ENCODE measurements at places on chromosomes 4 and X.
A peak's percentile ranks its signal among the peaks of the same experiment; 100 is the strongest.

GRCh38 chr4:160034501-160034900 is 931.6 kb downstream of the RAPGEF2 start:
- no peak for DNase-seq

GRCh38 chr4:174036576-174036975 is 246.9 kb downstream of the FBXO8 start:
- DNase-seq = no peak

DNA sequence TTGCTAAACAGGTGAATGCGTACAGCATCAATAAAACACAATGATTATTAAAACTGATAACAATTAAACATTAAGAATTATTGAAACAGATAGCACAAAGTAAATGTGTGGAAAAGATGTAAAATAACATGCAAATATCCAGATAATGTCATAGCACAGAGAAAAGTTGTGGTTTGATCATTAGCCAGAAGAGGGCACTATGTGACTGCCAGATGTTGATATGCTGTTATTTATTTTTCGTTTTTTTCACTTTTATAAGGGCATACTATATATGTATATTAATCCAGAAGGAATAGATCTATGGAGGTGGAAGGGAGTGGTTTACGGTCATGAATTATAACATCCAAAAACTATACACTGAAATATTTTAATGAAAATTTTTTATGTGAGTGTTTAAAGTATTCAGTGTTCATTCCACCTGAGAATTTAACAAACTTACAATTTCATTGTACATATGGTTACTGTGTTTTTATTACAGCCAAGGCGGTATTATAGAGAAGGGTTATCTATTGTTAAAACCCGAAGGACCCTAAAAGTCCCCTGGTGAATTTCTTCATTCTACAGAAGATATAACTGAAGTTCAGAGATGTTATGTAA is 211.9 kb upstream of the UGT8 start:
- DNase-seq = no peak

DNA sequence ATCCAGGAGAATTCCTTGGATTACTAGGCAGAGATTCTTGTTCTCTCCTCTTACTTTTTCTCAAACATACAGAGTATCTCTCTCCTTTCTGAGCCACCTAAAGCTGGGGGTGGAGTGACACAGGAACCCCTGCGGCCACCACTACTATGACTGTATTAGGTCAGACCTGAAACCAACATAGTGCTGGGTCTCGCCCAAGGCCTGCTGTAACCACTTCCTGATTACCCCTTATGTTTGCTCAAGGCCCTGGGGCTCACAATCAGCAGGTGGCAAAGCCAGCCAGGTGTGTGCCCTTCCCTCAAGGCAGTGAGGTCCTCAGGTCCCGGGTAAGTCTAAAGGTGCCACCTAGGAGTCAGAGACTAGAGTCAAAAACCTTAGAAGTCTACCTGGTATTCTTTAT is 166.4 kb downstream of the PARM1 start:
- DNase-seq = no peak

DNA sequence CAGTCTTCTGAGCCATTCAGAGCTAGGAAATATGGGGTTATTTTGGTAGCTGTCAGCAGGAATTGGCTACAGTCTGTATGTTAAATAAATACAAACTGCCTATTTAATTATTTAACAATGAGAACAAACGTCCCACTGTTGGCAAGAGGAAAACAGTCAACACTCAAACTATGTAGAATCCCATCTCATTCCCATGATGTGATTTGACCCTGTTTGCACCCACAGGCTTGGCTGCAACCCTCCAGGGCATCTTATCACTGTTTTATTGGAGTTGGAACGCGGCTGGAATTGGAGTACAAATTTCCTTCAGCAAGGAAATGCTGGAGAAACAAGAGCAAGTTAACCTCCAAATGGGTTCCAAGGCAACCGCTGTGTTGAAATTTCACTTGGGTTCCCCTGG is 124.0 kb downstream of the KIT start:
- DNase-seq = no peak

- no peak for DNase-seq
Measured at GRCh38 chr4:123832173-123833026, 435.8 kb downstream of the SPRY1 start.

- DNase-seq = peak; percentile 29
Measured at GRCh38 chr4:6278801-6279197, 9.1 kb downstream of the WFS1 start.

- peak; percentile 85 for DNase-seq
Measured at GRCh38 chr4:99808260-99808857, 8.3 kb upstream of the DAPP1 start.

GRCh38 chrX:68827256-68827655 is 1.6 kb upstream of the EFNB1 start:
- no peak for DNase-seq

DNA sequence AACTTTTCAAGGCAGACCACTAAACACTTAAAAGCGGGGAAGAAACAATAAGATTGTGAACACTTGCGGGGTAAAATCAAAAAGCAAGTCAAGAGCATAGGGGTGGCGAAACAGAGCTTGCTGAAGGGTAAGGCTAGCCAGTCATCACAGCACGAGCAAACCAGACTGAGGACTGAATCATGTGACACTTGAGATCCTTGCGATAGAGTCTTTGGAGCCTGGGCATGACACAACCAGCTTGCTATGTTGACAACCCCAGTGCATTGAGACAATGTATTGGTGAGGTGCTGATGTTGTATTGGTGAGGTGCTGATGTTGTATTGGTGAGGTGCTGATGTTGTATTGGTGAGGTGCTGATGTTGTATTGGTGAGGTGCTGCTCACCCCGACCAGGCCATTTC is 72.3 kb downstream of the SLIT2 start:
- DNase-seq = no peak

Data from activated CD4-positive, alpha-beta memory T cell treated with anti-CD3 and anti-CD28 coated beads for 36 hours (primary cell).